A549 (cell line): ENCODE measurements at places on chromosomes 3 and 15.

DNA sequence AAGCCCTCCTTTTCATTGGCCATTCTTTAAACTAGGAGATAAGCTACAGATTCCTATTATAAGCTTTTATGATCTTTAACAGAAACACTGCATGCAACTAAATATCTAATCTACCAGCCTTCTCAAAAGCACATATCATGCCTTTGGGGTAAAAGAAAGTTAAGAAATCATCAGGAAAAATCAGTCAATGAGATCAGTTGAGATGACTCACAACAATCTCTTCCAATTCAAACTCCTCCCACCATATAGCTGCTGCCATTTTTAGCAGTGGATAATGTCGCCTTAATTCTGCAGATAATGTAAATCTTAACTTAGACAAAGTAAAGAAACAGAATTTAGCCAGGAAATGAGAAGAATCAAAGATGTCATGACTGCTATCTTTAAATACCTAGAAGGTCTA is 135.2 kb upstream of the BCL6 start:
- no peak for DNase-seq

GRCh38 chr15:78454992-78455391 is 17.0 kb downstream of the IREB2 start:
- no peak for DNase-seq

- no peak for DNase-seq
Measured at GRCh38 chr15:43278869-43279268, 12.1 kb upstream of the TGM5 start.

DNA sequence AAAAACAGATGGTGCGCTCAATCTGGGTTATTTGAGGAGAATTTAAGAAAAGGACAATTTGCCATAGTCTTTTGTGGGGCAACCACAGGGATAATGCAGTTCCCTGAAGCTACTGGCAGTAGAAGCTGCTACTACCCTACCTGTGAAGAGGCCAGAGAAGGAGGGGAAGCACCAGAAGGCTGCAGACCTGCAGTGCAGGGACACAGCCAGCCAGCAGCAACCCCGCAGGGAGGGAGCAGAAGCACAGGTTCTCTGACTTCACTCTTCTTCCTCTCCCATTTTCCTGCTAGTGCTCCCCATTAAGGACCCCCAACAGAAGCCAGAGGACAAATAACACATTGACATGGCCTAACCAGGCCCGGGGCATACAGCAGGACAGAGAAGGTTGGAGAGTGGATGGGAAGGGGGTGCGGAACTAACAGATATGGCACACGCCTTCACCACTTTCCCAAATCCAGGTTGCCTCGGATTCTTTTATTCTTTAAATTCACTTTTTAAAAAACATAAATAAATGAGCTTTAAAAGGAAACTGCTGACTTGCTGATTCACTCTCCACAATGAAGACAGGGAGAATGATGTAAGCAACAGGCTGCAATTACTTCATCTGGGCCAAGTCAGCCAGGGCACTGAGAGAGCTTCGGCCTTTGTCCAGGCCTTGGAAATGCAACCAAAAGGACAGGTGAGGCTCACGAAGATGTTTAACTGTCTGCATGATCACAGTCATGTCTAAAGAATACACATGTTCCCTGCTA is 30.1 kb downstream of the POPDC2 start:
- DNase-seq, result no peak

DNA sequence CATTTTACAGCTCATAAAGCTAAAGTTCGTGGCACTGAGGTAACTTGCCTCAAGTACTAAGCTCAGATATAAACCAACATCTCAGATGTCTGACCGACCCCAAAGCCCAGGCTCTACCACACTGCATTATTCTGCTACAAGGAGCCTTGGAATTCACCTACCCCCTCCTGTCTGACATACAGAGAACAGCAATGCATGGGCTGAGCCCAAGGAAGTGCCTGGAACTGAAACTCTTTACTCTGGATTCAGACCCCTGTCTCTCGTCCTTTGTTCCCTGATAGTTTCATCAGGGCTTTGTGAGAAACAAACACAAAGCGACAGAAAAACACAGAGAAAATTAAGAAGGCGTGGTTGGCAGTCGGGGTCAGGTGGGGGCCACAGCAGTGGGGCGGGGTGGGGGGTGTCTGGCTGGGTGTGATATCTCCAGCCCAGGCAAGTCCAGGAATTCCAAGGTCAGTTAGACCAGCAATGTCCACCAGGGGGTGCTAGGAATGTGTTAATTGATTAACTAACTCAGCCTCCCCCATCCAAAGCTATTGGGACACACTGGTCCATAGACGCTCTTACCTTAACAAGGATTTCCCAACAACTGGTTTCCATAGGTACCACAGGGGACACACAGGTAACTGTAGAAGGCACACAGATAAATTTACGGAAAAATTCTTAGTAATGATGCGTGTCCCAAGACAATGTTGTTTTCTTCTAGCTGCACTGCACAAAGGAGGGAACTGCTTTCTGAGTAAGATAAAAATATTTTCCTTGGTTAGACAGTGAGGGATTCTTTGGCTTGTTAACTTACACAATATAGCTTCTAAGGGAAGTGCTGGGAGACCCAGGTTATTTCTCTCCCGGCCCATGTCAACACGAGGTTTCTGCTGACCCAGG is 18.8 kb upstream of the SSUH2 start:
- DNase-seq, result peak; percentile 79

DNA sequence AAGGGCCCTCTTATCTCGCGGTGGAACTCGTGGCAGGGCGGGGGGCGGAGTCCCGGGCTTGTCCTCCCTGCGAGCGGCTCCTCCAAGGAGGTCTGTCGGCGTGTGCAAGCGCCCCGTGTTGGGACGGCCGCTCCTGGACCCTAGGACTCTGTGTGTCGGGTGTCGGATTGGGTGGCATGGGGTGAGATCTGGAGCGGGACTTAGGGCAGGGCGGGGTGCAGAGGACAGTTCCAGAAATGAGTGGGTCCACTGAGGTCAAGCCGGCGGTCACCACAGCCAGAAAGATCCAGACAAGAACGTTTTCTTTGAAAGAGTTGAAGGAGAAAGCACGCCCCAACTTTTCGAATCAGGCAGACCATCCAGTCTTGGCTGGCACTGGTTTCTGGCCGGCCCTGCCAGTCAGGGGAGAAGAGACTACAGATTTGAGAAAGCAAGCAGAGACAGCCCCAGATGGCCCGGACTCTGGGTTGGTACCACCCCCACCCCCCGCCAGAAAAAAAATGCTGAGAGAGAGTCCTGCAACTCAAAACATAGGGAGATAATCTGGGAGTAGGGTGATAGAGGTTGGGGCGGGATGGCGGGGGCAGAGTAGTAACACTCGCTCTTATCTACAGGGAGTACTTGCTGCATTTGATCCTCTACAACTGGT is 784 bp upstream of the CISH start:
- no peak for DNase-seq

DNA sequence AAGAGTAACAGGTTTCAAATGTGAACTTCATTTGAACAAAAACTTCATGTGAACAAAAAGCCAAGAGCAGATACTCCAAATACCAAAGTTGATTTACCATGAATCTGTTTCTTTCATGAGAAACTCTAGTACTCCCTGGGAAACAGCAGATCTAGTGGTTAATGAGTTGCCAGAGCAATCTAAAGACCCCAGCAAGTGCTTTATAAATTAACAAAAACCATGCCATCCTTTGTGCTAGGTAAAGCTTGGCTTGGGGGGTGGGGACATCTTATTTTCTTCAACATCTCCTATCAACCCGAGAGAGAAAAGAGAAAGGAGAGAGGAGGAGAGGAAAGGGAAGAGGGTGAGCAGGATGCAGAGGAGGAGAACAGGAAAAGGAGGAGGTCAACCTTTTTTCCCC is 100.7 kb downstream of the TBL1XR1 start:
- no peak for DNase-seq

GRCh38 chr3:52195823-52196331 is 2.1 kb upstream of the ALAS1 start:
- no peak for DNase-seq

- no peak for DNase-seq
Measured at GRCh38 chr15:70237626-70238025, 139.9 kb upstream of the TLE3 start.

DNA sequence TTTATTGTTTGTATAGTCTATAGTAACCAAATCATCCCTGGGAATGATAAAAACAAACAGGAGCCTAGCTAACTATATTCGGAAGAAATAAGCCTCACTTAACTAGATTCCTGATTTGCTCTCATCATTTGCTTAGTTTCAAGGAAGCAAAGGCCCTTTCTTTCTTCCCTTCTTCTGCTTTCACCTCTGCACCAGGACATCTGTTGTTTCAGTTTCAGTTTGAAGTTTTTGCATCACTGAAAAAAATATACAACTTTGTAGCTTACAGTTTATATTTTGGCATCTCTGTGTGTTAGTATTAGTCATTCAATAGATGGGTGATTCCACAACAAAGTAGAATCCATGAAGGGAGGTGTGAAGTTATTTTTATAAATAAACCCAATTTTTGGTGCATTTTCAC is 113.6 kb upstream of the SNTN start:
- no peak for DNase-seq

- DNase-seq, result no peak
Measured at GRCh38 chr3:189580190-189580589, 51.0 kb upstream of the TP63 start.

GRCh38 chr3:176767385-176767784 is 429.9 kb downstream of the TBL1XR1 start:
- DNase-seq, result no peak

GRCh38 chr3:136979684-136980083 is 21.9 kb downstream of the IL20RB start:
- no peak for DNase-seq

- DNase-seq, result peak; percentile 73
Measured at GRCh38 chr3:32781211-32781968, 36.4 kb upstream of the TRIM71 start.
